H9 (cell line): ENCODE measurements at places on chromosomes 6 and 20.
A peak's percentile ranks its signal among the peaks of the same experiment; 100 is the strongest.

GRCh38 chr6:123841067-123841896, 37.6 kb downstream of the NKAIN2 start:
- DNase-seq = no peak

- no peak for DNase-seq
These were observed 531.7 kb downstream of the TFAP2B start for GRCh38 chr6:51350308-51350904.

GRCh38 chr6:108741331-108741989, 106.8 kb upstream of the ARMC2 start:
- no peak for DNase-seq

- no peak for DNase-seq
These were observed 19.7 kb downstream of the CGA start for GRCh38 chr6:87075168-87075567.

DNA sequence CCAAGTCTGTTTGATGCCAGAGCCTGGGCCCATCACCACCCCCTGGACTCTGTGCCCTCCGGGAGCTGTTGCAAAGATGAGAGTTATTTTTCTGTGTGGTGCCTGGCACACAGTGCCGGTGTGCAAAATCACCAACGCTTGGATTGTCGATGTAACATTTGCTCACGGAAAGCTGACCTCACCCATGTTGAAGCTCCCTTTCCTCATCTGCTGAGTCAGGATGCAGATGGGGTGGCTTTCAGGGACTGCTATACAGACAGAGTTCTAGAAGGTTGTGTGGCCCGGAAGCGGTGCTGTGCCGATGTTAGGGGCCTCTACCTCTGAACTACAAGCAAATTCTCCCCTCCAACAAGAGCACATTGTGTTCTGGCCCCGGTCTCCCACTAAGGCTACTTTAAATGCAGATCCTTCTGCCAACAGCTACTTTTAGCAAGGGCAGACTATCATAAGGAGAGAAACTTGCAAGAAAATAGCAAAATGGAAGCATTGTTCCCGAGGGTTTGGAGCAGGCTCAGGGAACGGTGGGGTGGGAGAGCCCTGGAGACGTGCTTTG, 34.0 kb downstream of the EYA2 start:
- no peak for DNase-seq

- no peak for DNase-seq
These were observed 66.1 kb downstream of the CD24 start for GRCh38 chr6:106908386-106908840.

- DNase-seq = no peak
These were observed 67.6 kb downstream of the B4GALT5 start for GRCh38 chr20:49646126-49646525.

DNA sequence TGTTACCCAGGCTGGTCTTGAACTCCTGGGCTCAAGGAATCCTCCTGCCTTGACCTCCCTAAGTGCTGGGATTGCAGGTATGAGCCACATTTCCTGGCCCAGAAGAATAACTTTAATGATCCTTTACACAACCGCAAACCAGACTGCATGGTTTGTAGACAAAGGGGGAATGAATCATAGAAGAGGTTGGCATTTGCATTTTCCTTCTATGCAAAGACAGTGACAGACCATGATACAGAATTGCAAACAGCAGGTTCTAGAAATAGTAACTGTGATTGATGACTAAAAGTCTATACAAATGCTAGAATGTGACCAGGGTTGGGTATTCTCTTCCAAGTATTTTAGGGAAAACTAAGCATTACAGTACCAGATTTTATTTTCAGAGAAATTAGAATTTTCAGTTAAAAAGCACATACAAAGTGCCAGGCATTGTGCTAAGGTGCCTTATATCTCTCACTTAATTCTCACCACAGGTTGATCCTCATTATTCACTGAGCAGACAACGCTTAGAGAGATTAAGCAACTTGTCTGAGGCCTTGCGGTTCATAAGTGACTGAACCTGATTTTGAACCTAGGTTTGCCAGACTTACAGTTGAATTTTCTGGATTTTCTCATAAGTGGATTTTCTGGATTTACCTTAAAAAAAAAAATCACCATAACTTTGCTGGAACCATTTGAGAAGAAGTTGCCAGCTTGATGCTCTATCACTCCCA, 146.6 kb downstream of the ZFAND3 start:
- DNase-seq = no peak

DNA sequence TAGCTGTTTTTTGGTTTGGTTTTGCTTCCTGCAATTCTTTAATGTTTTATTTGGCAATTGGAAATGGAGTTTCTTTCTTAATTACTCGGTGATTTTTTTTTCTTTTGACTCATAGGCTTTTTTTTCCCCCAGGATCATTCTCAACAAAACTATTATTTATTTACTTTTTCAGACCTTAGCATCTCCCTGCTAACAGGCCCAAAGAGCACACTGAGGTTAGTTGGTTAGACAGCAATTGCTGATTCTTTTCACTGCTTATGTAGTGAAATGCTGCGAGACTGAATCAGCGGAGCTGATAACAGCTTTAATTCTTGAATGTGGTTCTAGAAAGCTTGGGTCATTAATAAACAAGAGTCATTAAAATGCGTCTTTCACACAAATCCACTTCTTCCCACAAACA, 79.1 kb upstream of the ZFP64 start:
- DNase-seq = no peak

GRCh38 chr6:18216411-18216810, 47.9 kb downstream of the DEK start:
- no peak for DNase-seq

DNA sequence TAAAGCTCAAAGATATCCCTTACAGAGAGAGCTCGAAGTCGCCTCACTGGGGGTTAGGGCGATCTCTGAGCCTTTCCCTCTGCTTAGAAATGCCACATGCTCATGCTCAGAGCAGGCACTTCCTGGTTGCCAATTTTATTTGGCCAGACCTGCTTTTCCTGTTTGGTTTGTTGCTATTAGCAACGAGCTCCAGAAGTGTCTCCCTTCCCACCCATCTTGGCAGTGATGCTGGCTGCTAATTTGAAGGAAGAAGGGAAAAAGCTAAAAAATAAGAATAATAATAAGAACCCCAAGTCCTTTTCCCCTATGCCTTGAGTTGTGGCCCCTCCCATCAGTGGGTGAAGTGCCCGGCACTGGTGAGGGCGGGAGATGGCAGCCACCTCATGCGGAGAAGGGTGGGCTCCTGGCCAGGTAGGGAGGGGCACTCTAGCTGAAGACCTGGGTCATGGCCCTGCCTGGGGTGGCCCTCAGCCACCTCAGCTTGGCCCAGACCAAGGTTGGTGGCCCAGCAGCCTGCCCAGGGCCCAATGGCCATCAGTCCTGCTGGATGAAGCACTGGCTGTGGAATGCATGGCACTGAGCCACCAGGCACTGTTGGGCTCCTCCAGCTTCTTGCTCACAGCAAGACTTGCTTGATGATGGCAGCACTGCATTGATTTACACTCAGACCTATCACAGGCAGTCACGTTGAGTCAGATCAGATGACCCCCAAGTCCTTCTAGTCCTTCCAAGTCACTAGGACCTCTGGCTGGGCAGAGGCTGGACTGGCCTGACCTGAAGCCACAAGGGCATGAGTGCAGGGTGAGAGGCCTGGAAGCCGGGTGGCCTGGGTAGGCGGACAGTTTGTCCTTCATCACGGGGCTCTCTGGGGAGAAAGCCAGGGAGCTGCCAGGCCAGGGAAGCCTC, 79.0 kb downstream of the SYNJ2 start:
- DNase-seq = no peak

DNA sequence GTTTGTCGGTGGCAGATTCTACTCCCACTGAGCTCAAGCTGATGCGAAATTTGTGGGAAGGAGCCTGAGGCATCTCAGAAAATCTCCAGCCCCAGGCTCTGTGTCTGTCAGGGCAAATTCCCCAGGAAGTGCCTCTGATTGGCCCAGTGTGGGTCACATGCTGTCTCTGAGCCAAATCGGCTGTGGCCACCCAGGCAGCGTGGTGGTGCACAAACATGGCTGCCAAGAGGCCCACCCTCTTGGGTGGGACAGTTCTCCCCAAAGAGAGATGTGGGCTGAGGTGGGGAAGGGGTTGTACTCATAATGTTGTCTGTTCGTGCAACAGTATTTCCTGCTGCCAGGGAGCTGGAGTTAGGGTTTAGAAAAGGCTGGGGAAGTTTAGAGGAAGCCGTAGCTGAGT, 130.6 kb downstream of the BMP7 start:
- no peak for DNase-seq

DNA sequence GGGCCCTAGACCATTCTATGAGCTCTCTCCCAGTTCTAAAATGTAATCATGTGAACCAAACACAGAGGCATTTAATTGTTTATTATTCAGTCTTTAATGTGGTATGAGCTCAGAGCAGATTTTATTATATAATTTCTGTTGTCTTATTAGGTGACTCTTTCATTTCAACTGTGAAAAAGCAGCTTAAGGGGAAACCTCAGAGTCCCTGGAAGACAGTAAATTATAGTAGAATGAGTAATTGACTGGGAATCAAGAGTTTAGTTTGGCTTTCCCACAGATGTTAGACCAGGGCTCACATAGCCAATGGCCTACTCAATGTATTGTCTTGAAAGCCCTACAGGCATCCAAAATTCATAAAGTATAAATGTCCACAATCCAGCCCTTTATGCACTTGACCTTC, 390.4 kb upstream of the SLC35B3 start:
- no peak for DNase-seq

- DNase-seq = no peak
These were observed 15.2 kb upstream of the KCNK15 start for GRCh38 chr20:44730441-44730840.

DNA sequence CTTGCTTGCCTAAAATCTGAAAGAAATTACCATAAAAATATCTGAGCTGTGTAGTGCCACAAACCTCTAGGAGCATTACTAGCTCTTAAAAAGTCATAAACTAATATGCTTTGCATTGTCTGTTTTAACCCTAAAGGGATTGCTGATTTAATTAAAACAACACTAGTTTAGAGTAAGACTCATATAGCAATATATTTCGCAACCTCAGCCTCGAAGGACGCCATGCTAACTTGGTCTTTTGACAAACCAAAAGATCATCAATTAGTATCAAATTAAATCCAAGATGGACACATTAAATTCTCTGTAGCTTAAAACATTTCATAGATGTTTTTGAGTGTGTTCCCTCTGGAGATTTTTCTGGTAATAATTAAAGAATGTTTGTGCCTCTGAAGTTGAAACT, 74.8 kb upstream of the KCNQ5 start:
- no peak for DNase-seq

GRCh38 chr6:139373154-139373927, 1.1 kb downstream of the CITED2 start:
- peak; percentile 40 for DNase-seq

DNA sequence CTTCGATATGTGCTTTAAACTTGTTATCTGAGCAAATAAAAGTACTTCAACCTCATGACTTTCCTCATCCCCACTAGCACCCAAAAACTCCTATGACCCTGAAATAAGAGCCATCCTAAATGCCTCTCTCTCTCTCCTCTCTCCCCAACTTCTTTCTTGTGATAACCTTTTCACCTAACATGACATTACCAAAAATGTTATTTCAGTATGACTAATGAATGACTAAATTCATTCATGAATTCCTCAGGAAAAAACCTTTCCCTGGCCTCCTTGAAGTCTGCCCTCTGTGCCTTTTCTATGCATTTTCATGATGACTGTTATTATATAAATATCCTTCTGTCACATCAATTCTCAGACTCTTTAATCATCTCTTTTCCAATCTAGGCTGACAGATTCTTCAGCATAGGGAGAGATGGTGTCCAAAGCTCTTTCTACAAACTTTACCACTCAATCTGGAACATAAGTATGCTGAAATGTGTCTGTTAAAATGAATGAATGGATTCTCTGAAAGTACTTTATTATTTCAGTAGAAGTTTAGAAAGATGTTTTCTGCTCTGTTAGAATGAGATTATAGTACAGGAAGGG, 114.3 kb upstream of the GGTLC1 start:
- DNase-seq = no peak

DNA sequence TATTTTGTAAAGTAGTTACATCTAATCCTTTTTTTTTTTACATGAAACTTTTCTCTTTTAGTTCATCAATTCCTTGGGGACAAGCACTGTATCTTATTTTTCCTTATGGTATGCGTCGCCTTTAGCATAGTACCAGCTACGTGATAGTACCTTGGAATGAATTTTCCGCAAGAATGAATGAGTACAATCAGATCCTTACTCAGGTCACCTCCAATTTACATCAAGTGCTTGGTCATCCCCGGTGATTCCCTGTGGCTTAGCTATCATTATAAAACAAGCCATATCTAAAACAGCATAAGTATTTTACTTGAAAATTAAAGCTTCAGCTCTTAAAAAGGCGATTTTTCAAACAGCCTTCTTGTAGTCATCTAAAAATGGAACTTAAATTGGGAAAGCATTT, 680.4 kb upstream of the MAP3K7 start:
- DNase-seq = no peak

- no peak for DNase-seq
These were observed 42.7 kb downstream of the MAFB start for GRCh38 chr20:40646361-40646760.

DNA sequence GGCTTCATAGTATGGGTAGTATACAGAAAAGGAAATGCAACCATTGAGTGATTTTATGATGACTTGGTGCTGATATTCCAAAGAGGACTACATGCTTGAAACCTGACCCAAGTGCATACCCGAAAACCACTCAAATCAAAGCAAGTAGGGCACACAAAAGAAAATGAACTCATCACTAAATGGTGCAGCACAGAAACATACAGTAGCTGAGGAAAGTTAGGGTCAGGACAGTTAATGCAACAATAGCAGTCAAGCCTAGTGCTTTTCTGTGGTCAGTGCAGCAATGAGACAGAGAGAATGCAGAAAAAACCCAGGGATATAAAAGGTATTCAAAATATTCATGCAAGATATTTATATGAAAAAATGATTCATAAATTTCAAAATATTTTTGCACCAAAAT, 711.1 kb downstream of the EPHA7 start:
- DNase-seq = no peak

DNA sequence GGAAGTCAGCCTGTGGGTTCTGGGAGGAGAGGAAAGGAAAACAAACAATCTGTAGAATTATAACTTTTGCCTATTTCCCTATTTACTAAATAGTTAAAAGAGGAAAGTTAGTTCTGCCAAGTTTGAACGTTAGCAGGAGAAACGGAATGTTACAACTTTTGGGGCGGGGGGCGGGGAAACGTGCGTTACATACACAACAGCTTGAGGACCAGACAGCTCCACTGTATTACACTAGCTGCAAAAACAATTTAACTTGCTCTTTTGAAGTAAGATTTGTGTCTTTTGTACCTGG, 498 bp upstream of the PRDM1 start:
- DNase-seq = no peak

GRCh38 chr6:20366082-20366830, 35.4 kb upstream of the E2F3 start:
- no peak for DNase-seq
